ENCODE measurements at places on chromosomes 1 and 21.

DNA sequence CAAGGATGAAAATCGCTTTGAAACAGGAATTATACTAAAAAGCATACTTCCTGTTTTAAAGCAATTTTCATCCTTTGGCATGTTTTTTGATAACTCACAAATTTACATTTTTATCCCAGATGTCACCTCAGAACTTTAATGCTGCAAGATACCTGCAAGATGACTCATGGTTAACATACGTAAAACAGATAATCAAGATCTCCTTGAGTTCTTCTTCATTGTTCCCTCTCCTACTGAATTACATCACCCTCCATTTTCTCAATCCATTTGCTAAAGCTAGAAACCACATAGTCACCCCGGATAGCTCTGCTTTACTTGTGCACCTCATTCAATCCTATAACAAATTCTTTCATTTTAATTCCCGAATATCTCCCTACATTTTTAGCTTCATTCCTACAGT, 1114.2 kb downstream of the PLA2G4A start:
- peak; percentile 37 for DNase-seq

DNA sequence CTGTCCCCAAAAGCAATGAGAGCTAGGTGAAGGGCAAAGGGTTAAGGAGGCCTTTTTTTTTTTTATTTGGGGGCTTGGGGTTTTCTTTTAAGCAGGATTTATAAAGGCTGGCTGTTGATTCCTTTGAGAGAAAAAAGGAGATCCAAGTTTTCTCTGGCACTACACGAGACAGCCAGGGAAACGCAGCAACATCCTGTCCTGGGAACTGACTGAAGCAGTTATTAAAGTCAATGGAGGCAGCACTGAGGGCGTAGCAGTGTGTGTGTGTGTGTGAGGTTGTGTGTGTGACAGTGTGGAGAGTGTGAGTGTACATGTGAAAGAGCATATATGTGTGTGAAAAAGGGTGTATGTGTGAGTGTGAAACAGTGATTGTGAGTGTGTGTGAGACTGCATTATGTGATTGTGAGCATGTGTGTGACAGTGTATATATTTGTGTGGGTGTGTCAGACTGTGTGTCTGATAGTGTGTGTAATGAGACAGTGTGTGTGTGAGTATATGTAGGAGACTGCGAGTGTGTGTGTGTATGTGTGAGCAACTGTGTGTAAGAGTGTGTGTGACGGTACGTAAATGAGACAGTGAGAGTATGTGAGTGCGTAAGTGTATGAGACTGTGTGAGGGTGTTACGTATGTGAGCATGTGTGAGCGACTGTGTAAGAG, 65.9 kb upstream of the TIAM1 start:
- no peak for DNase-seq

DNA sequence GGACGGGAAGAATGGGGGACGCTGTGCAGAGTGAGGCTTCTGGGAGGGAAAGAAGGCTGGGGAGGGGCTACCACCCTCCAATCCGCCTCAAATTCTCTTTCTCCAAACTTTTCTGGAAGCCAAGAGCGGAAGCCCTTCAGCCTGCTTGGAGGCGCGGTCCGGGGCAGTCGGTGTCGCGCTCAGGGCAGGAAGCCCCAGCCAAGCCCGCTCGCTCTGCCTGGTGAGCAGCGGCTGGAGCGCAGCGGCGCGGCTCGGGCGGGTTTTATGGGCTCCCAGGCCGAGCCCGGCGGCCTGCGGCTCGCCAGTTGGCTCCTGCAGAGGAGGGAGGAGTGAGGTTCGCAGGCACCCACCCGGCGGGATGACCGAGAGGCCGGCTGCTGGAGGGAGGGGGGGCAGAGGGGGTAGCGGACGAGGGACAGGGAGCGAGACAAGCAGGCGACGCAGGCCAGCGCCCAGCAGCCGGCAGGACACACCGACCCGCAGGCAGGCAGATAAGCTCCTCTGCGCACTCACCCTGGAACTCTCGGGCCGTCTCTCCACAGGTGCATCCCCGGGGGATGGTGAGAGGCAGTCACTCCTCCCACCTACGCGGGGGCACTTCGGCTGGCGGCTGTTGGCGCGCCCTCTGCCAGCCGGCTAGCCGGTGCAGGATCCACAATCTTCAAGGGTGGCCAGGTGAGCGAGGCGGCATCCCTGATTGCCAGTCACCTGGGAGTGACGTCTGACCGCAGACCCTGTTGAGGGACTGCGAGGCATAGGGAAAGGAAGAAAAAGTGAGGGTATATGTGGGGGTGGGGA, at the start of gene AVPR1B:
Gene AVPR1B (minus strand): TSS at position 238 of the 798 bp plus-strand sequence. CDS start 498 bp downstream, outside the sequence.
- peak; percentile 42 for DNase-seq

DNA sequence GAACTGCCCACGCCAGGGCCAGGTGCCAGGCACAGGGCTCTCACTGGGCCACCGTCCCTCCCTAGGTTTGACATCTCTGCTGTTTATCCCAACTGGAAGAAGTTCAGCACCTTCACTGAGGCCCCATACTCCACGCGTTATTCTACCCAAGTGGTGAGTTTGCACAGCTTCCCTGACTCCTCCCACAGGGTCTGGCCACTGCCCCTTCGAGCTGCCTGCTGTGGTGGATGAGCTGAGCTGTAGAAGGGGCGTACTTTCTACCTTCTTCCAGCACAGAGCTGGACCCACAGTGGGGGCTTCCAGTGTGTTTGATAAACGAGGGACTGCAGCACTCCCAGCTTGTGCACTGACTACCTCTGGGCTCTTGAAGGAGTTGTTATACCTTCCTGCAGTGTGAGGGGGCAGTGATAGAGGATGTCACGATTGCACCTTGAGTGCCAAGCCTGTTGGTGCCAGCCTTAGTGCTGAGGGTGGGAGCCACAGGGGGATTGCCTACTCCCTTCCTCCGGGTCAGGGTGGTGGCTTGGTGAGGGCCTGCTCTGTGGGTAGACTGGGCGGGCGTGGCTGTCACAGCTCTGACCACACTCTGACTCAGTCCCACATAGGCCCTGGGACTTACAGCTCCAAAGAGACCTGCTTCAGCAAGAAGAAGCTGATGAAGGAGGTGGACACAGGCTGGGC, 5.9 kb upstream of the TTC22 start:
- DNase-seq = peak; percentile 73

- peak; percentile 86 for DNase-seq
Measured at GRCh38 chr1:111604931-111605330, 14.7 kb upstream of the RAP1A start.

- DNase-seq = no peak
Measured at GRCh38 chr1:230895452-230895851, 27.1 kb upstream of the C1orf198 start.

GRCh38 chr1:121414905-121415304, 230.1 kb downstream of the SRGAP2C start:
- no peak for DNase-seq

DNA sequence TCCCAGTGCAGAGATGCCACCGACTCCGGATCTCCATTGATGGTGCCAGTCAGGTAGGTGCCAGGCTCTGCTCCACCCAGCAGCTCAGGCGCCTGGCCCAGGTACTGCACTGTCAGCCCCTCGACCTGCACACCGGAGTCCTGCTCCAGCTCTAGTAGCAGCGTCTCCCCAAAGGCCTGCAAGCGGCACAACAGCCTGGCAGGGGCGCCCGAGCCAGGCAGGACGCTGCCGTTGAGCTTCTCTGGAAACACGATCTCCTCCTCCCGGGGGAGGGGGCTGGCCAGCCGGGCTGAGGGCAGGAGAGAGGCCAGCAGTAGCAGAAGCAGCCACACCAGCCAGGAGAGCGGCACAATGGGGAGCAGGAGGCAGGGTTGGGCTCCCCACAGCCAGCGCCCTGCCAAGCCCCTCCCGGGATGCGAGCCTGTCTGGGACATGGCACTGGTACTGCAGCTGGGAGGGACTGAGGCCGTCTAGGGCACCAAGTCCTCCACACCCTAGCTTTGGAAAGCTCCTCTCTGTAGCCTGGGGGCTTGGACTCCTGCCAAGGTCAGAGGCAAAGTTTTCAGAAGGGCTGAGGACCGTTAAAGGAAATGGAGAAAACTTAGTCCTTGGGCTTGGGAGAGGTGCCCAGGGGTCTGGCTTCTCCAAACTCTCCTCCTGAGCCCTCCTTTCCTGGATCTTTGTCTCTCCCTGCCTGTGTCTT, 509 bp downstream of the ADAMTS4 start:
- peak; percentile 48 for DNase-seq

DNA sequence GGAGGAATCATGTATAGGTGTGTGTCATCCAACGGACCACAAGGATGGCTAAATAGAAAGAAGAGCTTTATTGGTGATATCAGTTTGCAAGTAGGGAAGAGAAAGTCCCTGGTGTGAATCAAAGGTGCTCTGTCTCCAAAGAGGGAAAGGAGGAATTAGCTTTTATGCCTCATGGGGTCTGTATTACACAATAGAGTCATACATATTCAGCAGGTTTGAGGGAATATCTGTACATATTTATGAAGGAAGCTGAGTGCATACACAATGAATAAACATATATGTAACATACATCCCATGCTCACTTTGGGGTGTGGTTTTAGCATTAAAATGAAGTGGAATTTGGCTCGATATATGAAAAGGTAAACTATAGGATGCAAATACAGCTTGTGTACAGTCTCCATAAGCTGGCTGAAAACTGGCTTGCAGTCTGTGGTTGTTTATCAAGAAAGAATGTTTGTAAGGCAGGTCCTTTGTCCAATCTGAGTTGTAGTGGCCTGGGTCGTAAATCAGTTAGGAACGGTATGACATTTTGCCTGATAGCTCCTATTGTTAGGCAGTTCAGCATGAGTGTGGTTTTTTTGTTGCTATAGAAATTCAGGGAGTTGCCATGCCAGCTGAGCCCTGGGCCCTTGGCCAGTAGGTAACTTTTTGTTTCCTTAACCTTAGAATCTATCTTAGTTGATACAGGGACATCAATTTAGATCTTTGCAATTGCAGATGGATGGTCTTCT, 198.0 kb upstream of the ZP4 start:
- DNase-seq = no peak

- DNase-seq = peak; percentile 52
Measured at GRCh38 chr1:15329104-15329820, 80.4 kb upstream of the EFHD2 start.

- no peak for DNase-seq
Measured at GRCh38 chr1:154490317-154490716, 11.7 kb upstream of the TDRD10 start.

Measured in ELR (cell line).